ENCODE measurements at places on chromosomes 6 and 20.

DNA sequence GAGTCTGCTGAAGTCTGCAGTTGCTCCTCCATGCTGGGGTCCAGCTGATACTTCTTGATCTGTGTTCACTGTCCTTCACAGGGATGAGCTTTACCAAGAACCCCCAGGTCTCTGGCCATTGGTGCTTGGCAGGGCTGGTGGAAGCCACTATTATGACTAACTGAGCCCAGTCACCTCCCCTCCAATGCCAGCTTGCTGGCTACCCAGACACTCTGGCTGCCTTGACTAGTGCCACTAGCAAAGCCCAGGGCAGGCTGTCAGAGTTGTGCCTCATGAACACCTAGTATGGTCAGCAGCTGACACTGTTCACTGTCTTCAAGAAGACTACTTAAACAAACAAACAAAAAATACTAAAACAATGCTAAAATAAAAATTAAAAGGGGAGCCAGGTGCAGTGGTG lies 8.8 kb downstream of the ASIP start:
- no peak for DNase-seq

DNA sequence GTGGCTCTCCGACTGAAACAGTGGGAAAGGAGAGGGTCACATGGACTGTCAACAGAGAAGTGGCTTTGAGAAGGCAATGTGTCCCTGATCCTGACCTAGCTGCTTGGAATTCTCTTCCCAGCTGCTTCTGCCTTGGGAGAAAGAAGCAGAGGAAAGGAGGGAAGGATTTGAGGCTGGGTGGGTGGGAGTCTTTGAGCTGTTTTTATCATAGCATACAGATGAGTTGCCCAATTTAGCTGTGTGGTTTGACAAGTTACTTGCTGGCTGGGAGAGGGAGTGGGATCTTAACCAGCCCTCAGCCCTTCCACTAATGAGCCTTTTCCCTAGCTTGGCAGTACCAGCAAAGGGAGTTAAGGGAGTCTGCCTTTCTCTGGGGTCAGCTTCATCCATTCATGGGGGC lies 51.1 kb upstream of the MYL9 start:
- DNase-seq: no peak

DNA sequence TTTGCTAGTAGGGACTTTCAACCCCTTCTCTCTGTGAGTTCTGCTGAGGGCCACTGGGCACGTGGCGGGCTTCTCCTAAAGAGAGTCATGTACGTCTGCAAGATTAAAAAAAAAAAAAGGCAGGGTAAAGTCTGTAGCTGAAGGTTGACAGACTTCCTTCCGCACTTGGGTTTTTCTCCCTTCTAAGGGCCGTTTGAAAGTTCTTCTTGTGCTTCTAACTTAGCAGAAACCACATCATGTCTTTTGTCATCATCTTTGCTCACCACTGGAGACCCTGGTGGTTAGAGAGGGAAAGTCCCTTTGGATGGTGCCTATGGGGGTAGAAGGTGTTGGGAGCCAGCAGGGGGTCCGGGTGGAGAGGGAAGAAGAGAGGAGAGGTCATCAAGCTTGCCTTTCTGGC lies 31.4 kb downstream of the PRDM1 start:
- DNase-seq: peak; percentile 73

- no peak for DNase-seq
Observed at GRCh38 chr20:16189371-16189770, 383.9 kb downstream of the KIF16B start.

GRCh38 chr6:20606831-20607230 lies 72.6 kb downstream of the CDKAL1 start:
- no peak for DNase-seq

DNA sequence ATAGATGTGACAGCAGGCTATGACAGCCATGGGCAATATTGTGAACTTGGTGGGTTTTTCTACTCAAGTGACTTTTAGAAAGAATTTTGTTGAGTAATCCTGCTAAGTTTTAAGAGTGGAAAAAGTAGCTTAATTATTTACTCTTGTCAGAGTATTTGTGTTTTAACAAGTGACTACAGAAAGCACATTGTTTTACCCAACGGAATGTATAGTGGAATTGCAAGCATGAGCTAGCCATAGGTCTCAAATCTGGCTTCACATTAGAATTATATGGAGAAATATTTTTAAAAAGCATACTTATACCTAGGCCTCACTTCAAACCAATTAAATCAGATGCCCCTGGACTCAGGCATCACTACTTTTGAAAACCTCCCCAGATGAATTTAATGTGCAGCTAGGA lies 35.5 kb upstream of the GOPC start:
- no peak for DNase-seq

- no peak for DNase-seq
Observed at GRCh38 chr6:31525932-31526591, 2.7 kb upstream of the MCCD1 start.

DNA sequence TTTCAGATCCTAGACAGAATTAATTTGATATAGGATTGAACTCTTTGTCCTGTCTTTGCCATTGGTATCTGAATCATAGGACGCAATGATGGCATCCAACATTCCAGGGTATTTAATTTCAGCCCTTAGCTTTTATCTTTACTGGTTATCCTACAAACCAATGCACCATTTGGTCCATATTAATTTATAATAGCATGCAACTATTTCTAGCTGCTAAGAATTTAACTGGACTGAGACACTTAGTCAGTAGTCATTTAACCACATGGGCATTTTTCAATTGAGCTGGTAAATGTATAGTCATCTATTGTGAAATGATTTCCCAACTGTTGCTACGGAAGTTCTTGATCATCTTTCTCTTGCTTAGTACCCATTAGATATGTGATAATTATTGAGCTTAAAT lies 141.1 kb downstream of the CD164 start:
- peak; percentile 90 for DNase-seq

DNA sequence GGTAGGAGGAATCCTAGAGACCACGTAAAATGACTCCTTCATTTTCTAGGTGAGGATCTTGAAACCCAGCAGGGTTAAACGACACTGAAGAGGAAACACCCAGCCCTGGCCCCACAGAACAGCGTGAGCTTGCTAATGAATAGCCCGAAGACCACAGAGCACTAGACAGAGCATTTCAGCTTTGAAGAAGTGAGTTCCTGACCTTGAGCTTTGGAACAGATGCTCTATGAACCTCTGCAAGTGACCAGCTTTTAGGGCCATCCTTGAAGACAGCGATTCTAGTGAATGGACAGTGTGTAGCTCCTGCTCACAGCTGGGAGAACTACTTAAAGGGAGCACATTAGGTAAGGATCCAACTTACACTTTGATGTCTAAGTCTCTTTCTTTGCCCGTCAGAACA lies 74.0 kb upstream of the FRMD1 start:
- DNase-seq: no peak

DNA sequence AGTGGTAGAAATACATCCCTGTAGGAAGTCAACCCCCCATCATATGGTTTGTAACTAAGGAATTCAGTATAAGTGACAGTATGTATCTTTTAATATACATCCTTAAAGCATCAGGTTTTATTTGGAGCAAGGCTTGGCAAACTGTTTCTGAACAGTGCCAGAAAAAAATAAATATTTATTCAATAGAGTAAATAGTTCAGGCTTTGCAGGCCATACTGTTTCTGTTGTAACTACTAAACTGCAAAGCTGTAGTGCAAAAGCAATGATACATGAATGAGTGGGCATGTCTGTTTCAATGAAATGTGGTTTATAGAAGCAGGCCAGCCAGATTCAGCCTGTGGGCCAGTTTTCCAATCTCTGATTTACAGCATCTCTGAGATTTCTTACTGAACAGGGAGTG lies 977 bp downstream of the MEI4 start:
- no peak for DNase-seq

DNA sequence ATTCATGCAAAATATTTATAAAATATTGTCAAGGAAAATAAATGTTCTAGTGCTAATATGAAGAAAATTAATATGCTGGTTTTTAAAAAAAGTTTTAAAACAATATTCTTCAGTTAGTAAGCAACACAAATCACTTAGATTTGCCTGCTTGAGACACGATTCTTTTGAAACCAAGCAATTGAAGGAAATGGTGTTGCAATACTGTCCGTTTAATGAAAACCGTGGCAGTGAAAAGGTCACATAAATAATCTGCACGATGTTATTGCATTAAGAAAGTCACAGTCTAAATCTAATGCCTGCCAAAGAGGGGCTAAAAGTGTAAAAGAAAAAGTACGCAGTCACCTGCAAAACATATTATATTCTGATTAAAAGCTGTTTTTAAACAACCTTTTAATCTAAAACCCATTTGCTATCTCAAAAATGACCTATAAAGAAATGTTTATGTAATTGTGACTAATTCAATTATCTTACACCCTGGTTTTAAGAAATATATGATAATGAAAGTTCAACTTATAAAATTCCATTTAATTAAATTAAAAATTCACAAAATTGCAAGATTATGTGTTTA lies 143.0 kb downstream of the GMDS start:
- DNase-seq: peak; percentile 41

DNA sequence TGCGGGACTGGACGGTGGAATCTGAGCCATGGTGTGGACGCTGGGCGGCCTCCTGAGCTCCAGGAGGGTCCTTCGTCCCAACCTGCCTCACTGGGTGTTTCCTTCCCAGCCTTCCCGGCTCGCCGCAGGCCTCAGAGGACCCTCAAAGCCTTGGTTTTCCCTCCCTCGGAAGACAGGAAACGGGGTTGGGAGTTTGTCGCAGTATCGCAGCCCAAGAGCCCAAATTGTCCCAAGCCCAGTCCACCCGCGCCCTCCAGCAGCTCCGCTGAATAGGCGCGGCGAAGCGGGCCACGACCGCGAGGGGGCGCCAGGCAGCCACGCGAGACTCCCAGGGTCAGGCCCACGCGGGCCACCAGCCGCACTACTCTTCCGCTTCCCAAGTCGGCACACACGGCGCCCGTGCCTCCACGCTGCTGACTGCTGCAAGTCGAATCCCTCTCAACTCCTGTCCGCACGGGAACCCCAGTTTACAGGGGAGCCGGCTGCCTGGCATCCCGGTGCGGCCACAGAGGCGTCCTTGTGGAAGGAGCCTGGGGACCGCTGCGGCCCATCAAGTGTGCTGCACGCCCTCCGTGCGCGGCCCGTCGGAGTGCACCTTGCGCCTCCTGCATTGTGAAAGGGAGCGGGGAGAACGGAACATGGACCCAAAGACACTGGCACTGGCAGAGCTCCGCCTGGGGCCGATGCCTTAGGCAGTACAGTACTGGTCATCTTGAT lies 40.4 kb upstream of the HMGA1 start:
- DNase-seq: peak; percentile 94

GRCh38 chr6:52416629-52417151 lies 3.5 kb upstream of the EFHC1 start:
- peak; percentile 62 for DNase-seq

DNA sequence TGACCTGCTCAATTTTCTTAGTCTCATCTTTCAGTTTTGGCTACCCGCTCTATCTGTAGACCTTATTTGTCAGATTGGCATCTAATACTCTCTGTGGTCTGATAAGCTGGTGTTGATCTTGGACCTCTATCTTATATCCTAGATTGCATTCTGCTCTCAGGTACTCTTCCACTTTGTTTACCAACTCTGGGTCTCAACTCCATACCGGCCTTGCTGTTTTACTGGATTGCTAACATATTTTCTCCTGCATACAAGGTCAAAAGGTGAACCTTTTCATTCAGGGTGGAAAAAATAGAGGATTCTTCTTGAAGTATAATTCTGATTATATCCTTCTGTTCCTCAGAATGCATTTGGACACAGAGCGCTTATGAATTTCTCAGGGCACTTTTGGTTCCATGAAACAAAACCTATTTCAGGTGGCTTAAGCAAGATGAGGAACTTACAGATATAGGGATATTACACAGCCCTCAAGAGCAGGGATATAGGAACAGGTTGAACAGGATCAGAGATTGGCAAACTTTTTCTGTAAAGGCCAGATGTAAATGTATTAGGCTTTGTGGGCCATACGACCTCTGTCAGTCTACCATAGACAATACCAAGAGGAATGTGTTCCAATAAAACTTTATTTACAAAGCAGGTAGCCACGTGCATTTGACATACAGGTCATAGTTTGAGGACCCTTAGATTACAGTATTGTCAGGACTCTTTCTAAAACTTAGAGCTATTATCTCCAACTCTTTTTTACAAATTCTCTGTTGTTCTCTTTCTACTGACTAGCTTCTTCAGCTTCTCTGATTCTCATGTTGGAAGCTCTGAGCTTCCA lies 2.5 kb upstream of the SH3BGRL2 start:
- no peak for DNase-seq

GRCh38 chr20:38278763-38279162 lies 18.2 kb upstream of the KIAA1755 start:
- no peak for DNase-seq

DNA sequence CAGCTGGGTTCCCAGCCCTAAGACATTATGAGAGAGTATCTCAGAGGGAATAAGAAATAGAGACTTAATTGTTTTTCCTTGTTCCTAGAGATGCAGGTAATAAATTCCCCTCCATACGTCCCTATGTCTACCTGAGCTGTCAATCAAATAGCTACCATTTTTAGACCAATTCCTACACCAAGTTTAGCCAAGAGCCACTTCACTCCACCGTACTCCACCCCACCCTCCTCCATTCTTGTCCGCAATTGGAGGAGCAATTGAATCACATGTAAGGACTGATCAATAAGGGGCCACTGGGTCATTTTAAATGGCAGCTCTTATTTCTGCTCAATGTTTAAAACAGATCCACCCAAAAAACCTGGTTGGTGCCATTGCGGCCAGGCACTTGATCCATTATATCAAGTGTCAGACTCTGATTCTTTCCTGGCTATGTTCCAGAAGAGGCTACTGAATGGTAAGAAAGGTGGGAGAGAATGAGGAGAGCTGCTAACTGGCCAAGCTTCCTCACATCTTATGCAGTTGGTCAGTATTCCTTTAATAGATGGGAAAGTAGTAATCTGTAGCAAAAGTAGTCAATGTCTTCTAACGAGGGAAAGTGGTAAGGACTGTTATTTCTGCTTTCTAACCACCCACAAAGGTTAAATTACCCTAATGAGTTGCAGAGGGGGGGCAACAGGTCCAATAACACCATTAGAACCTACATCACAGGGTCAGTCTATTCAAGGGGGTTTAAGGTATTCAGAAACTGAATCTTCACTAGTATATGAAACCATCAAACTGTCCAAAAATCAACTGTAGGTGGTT lies 34.1 kb downstream of the ARHGAP18 start:
- DNase-seq: no peak

DNA sequence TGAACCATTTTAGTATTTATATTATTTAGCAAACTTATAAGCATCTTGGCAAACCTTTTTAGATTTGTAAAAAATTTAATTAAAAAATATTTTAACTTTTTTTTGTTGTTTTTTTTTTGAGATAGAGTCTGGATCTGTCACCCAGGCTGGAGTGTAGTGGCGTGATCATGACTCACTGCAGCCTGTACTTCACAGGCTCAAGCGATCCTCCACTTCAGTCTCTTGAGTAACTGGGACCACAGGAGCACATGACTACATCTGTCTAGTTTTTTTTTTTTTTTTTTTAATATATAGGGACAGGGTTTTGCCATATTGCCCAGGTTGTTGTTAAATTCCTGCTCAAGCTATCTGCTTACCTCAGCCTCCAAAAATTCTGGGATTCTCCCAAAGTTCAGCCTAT lies 161.1 kb downstream of the EYS start:
- no peak for DNase-seq

- DNase-seq: no peak
Observed at GRCh38 chr6:134902936-134903335, 47.0 kb downstream of the ALDH8A1 start.
